Dorsolateral prefrontal cortex (tissue), 122 donors: ENCODE measurements at places on chromosomes 7 and 10. TPM values are rescaled to one million over a fixed set of nuclear protein-coding genes. Genes with fewer than 3 reads are reported as not detected.

- DNase-seq, result no peak
Measured at GRCh38 chr10:122323941-122324675, 50.4 kb upstream of the PLEKHA1 start.

- DNase-seq, result no peak
Measured at GRCh38 chr7:42080841-42081586, 156.0 kb downstream of the GLI3 start.

GRCh38 chr10:69854511-69855345, 53.0 kb downstream of the COL13A1 start:
- DNase-seq, result no peak

Gene FGFR2
- total RNA-seq, result 124 TPM

Gene NPSR1
- 0.86 TPM for total RNA-seq
